ENCODE measurements at places on chromosomes 13 and 19.

DNA sequence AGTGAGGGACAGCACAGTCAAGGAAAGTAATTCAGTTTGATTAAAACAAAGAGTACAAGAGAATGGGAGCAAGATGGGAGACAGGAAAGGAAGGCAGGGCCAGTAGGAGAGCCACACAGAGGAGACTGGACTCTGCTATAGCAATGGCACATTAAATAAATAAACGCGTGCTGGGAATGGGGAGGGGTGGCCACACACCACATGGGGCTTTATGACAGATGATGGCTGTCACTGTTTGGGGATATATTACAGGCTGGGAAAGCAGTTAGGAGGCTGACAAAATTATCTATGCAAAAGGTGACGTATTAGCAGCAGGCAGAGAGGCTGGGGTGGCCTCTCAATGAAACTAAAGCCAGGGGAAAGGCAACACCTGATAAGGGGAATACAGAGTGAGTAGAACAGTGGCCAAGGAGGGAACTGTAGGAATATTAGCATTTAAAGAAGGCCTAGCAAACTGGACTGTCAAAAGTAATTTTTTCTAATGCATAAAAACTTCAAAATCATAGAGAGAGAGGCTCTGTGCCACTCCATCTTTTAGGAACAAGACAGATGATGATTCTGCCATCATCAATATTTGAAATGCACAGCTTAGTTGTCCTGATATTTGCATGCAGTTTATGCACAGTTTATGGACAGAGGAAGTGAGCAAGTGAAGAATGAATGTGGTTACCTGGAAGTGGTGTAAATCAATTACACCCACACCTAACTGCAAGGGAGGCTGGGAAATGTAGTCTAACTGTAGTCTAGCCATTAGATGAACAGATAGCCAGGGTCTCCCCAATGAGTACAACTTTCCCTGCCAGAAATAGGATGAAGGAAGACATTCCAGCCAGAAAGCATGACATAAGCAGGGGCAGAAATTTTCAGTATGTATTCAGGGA, 346.5 kb downstream of the FOXO1 start:
- DNase-seq = peak; percentile 29

DNA sequence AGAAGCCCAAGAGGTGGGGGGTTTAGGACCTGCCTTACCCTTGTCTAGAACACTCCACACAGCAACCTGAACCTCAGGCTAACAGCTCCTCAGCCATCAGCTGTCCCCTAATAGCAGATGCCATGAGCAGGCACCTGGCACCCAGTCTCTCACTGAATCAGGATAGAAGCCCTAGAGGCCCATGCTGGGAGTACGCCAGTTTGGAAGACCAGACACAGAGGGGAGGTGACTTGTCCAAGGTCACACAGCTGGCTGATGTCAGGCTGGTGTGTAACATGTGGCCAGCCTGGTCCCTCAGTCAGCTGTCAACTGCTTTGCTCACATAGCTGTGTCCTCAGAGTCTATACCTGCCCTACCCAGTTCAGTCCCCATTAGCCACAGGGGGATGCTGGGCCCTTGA, 12.8 kb upstream of the SAMD1 start:
- no peak for DNase-seq

DNA sequence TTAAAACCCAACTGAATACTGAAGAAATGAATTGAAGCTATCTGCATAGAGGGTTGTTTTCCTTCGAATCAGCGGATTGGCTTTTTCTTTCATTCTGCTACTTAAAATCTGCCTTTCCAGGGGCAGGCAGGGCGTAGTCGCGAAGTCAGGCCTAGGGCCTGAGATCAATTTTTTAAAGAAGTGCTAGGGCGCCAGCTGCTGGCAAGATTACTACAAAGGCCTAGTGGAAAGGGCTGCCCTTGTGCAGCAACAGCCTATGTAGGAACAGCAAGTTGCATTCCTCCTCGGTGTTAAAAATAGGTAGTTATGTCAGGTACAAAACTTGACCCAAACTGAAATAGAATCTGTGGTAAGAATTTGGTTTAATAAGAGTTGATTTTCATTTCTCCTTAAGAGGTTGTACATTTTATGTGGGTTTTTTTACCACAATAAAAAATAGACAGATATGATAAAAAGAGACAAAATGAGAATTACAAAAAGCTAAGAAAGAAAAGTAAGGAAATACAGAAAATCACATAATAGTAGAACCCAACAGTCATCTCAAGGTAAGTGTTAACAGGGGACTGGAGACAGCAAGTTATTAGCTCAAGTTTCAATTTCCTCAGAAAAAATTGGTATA, 9.5 kb upstream of the URAD start:
- peak; percentile 59 for DNase-seq

GRCh38 chr19:29293736-29294342, 80.9 kb upstream of the UQCRFS1 start:
- DNase-seq = no peak

DNA sequence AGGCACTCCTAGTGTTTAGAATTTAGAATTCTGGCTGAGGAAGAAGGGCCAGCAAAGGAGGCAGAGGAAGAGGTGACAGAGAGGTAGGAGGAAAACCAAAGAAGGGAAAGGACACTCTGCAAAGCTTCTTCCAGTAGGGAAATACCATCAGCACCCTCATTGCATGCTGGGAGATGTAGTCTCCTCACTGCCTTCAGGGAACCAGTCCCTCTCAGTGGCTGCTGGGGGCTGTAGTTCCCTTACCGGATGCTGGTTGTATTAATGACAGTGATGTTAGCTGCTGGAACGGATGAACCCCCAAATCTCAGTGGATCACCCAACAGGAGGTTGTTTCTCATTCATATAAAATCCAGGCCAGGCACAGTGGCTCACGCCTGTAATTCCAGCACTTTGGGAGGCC, 10.1 kb downstream of the GRIN2D start:
- peak; percentile 61 for DNase-seq

DNA sequence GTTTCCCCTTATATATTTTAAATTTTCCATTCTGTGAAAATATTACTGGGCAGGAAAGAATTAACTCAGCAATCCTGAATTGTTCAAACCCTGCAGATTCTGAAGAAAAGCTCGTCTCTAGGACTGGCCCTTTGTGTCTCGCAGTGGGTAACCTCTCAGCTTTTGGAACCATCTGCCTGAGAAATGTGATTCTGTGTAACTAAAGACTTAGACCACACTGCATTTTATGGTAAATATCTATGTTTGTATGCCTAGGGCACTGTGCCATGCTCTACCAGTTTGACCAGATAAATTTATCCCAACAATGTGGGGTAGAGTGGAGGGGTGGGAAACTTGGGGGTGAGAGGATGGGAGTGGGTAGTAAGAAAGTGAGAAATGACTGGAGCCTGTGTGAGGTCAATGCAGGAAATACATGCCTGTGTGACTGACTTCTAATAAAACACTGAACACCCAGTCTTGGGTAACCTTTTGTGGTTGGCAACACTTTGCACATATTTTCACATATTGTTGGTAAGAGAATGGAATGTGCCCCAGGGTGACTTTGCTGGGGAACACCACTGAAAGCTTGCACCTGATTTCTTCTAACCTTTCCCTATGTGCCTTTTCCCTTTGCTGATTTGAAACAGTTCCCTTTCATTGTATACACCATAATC, 1181.9 kb downstream of the OLFM4 start:
- DNase-seq = peak; percentile 79

DNA sequence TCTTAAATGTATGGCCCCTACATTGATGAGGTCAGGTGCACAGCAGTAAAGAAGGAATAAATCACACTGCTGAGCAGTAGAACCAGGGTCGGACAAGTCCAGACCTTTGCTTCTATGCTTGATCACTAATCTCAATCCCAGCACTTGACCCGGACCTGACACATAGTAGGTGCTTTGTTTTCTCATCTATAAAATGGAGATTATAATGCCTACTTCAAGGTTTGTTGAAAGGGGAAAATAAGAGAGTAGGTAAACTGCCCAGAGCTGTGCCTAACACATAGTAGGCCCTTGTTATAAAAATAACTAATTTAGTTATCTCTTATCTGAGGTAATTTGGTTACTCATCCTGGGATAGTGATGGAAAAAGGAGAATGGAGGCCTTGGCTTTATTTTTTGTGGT, 125.0 kb downstream of the RXFP2 start:
- DNase-seq = no peak

- no peak for DNase-seq
Observed at GRCh38 chr13:93502071-93502470, 275.5 kb downstream of the GPC6 start.

- peak; percentile 52 for DNase-seq
Observed at GRCh38 chr19:14479975-14480699, 5.0 kb upstream of the PTGER1 start.

GRCh38 chr19:51018745-51019543, 565 bp downstream of the KLK10 start:
- no peak for DNase-seq

DNA sequence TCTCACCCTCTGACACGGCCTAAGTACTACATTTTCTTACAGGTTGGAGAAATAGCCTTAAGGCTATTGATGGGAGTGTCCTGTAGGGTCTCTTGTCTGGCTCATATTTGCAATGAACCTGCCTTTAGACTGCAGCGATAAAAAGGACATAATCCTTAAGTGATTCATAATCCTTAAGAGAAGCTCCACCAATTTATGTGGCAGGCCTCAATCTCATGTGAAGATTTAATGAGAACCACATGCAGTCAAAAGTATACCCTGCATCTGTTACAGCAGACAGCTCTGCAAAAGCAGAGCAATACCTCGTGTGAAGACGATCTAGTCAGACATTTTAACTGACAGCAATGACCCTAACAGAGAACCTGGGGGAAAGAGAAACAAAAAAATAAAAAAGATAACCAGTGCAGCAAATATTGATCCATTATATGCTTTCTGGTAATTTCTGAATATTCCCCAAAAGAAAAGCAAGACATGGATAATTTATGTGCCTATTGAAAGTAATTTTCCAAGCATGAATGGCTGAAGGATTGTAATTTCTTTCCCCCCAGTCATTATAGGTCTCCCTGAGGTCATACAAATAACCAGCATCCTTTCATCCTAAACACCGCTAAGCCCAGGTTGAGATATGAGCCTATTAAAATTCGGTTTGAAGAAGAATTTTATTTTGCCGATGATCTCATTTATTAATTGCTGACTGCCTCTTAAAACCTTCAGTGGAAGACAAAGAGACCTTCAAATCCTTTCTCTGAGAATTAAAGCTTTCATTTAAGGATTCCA, 321.8 kb upstream of the NBEA start:
- no peak for DNase-seq

- no peak for DNase-seq
Observed at GRCh38 chr19:18344582-18344950, 4.2 kb downstream of the PGPEP1 start.

GRCh38 chr13:99655351-99656091, 154.2 kb downstream of the TM9SF2 start:
- peak; percentile 100 for DNase-seq

GRCh38 chr19:47445937-47446402, 25.7 kb downstream of the SLC8A2 start:
- peak; percentile 48 for DNase-seq

DNA sequence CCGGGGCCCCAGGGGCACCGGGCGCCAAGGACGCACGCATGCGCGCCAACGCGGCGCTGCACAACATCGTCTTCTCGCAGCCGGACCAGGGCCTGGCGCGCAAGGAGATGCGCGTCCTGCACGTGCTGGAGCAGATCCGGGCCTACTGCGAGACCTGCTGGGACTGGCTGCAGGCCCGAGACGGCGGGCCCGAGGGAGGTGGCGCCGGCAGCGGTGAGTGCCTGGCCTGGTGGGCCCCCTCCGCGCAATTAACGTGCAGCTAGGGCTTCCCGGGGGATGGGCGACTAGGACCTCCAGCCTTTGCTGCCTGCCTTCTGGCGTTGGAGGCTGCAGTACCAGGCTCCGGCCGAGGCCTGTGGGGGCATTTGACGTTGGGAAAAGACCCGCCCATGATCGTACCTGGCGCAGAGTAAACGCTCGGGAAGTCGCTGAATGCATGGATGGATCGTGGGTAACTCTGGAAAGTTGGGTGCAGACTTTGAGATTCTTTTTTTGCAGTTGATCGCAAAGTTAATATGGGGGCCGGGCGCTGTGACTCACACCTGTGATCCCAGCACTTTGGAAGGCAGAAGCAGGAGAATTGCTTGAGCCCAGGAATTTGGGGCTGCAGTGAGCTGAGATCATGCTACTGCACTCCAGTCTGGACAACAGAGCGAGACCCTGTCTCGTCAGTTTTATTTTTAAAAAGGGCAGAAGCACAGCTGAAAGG, 7.3 kb downstream of the APC2 start:
- no peak for DNase-seq

- no peak for DNase-seq
Observed at GRCh38 chr13:95136638-95137037, 164.6 kb downstream of the ABCC4 start.

- DNase-seq = peak; percentile 59
Observed at GRCh38 chr19:56765137-56765536, 75.4 kb downstream of the PEG3 start.

DNA sequence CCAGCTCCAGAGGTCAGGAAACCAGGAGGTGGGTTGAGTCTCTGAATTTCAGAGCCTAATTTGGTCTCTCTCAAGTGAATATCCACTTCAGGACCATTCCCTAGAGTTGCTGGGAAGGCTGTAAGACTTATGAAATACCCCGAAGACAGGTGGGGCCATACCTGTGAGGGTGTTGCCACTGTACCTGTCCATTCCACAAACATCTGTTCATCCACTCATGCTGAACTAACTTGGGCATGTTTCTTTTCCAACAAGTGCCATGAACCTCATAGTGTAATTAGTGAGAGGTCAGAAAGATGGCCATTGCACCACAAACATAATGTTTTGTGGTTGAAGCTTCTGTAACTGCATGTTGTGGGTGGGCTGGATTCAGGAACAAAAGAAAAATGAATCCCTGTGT, 7.8 kb downstream of the ILF3 start:
- DNase-seq = no peak

- no peak for DNase-seq
Observed at GRCh38 chr13:100828226-100828625, 153.6 kb upstream of the TMTC4 start.

DNA sequence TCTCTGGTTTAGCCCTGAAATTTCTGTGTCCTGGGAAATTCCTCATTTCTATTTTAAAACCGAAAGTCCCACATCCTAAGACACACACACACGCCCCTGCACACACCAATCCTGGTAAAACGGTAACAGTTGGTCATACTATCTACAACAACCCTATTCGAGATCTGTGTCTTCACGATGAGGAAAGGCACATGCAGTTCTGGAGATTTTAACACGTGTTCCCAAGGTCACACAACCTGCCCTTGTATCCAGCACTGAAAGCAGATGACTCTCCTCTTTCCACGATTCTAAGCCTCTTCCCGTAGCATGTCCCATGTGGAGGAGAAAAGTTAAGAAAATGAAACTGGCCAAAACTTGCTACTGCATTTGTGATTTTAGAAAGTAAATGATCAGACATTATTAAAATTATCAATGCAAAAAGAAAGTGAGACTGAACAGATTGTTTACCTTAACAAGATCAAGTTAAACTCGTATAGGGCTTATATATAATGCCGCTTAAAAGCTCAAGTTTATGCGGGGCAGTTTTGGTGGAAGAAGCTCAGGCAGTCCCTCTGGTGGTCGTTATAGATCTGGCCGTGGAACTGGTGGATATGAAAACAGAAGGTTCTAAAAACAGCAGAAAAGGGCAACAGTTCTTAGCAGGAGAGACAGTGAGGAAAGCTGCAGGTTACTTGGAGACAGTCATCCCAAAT, 32.7 kb downstream of the VSTM1 start:
- no peak for DNase-seq
